Body of pancreas (tissue), 4 donors: ENCODE measurements at places on chromosomes 4 and X. TPM values are rescaled to one million over a fixed set of nuclear protein-coding genes. Genes with fewer than 3 reads are reported as not detected.

TCEAL9 gene
- total RNA-seq, result 37.9 TPM

P2RY4 gene
- total RNA-seq, result 1.3 TPM

HSFX2 gene
- total RNA-seq, result not detected

CCDC160 gene
- total RNA-seq, result not detected

TSPAN7 gene
- total RNA-seq, result 8.6 TPM

MAGEC1 gene
- not detected for total RNA-seq

IL13RA1 gene
- 15.2 TPM for total RNA-seq

RPS6KA6 gene
- 3.6 TPM for total RNA-seq

SPANXD gene
- not detected for total RNA-seq

FNIP2 gene
- total RNA-seq, result 26.7 TPM

GAGE12E gene
- not detected for total RNA-seq

STAG2 gene
- total RNA-seq, result 39.2 TPM

- DNase-seq, result no peak
These were observed 92.5 kb upstream of the MAMLD1 start for GRCh38 chrX:150270622-150271021.

GRCh38 chrX:46758163-46758955, 559 bp downstream of the SLC9A7 start:
- DNase-seq, result peak; percentile 4

- no peak for DNase-seq
These were observed 40.9 kb downstream of the SEL1L3 start for GRCh38 chr4:25821899-25822298.

GRCh38 chr4:95835672-95836071, 4.2 kb upstream of the PDHA2 start:
- DNase-seq, result no peak

- DNase-seq, result no peak
These were observed 50.5 kb downstream of the PSAPL1 start for GRCh38 chr4:7384003-7384928.

- peak; percentile 76 for DNase-seq
These were observed 8.8 kb upstream of the MGST2 start for GRCh38 chr4:139656614-139657486.

GRCh38 chr4:157405070-157405469, 184.5 kb downstream of the GRIA2 start:
- DNase-seq, result no peak

GRCh38 chr4:77122656-77123055, 34.4 kb upstream of the CCNG2 start:
- no peak for DNase-seq

DNA sequence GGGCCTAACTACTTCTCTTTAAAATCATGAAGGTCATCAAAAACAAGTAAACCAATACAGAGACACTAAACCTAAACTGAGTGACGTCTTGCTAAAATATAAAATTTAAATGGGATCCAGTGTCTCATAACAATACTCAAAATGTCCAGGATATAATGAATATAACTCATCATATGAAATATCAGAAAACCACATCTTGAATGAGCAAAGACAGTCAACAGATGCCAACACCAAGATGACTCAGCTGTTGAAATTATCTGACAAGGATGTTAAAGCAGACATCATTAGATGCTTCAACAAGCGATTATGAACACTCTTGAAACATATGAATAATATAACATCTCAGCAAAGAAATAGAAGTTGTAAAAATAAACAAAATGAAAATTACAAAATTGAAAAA, 8.3 kb downstream of the NAP1L2 start:
- DNase-seq, result no peak

GRCh38 chr4:31234901-31235300, 514.7 kb downstream of the PCDH7 start:
- no peak for DNase-seq

DNA sequence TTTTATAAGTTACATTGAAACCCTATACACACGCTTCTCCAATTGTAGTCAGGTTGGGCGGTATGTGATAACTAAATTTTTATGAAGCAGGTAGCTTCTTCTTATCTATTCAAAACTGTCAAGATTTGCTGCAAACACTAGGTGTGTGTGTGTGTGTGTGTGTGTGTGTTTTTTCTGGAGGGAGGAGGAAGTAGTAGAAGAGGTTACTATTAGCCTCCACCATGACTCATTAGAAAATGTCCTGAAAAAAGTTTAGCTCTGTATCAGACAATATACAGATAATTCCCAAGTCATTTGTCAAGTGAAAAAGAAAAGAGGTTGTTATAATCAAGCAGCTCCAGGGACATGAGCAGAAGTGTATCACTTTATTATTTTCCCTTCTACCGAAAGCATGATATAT, 33.9 kb downstream of the PCDH7 start:
- DNase-seq, result no peak

GRCh38 chrX:16712548-16713155, at the start of gene CTPS2:
TSS of gene CTPS2 (minus strand) at chrX:16712669. CDS start at chrX:16702902, 9,767 bp downstream.
- peak; percentile 75 for DNase-seq

- no peak for DNase-seq
These were observed 19.1 kb upstream of the FRYL start for GRCh38 chr4:48799157-48799556.

DNA sequence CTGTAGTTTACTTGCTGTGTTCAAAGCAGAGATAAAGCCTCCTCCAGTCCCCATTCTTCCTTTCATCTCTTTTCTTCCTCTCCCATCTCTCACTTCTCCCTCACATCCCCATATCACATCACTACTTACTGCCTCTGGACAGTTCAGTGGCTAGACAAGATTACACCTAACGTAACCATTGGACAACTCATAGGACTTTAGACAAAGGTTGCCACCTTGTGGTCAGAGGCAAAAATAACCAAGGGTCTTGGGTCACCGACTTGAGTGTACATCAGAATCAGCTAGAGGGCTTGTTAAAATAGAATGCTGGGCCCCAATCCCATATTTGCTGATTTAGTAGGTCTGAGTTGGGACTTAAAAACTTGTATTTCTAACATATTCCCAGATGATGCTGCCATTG, 109.3 kb upstream of the DGKK start:
- peak; percentile 49 for DNase-seq

DNA sequence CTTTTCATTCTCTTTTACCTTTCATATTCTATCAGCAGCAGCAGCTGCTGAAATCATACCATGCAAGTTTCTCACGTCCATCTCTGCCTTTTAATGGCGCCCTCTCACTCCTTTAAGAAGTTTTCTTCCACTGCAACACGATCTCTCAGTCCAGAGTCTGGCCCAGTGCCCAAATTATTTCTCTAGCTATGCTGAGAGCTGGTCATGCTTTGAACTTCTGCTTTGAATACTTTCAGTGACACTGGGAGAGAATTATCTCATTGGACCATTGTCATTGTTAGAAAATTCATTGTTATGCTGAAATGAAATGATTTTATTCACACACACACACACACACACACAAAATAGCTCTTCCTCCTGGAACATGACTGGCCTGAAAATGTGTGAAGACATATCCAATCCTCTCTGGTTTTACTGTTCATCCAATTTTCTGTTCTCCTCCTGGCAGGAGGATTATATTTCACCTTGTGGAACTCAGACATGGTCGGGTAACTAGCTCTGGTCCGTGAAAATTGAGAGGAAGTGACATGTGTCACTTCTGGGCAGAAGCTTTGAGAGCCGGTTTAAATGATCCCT, 1.3 kb upstream of the PDHA1 start:
- DNase-seq, result peak; percentile 19

- no peak for DNase-seq
These were observed 199.7 kb downstream of the CEP135 start for GRCh38 chr4:56148428-56148827.

- no peak for DNase-seq
These were observed 156.6 kb downstream of the CHIC2 start for GRCh38 chr4:53907772-53908171.

DNA sequence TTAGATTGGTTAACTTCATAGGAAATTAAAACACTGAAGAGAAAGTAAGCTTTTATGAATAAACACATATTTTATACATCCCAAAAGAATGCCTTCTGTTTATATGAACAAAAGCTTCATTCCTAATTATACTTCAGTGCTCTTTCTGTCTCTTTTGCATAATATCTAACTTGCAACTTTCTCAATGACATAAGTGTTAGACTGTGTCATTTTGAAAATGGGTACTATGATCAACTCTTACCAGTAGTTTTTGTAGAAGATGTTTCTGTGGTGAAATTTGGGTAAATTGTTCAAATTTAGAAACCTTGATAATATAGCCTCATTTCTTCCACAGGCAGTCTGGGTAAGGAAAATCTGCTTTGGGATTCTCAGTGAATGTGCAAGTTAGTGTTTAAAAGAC, 991.4 kb downstream of the CCSER1 start:
- no peak for DNase-seq

DNA sequence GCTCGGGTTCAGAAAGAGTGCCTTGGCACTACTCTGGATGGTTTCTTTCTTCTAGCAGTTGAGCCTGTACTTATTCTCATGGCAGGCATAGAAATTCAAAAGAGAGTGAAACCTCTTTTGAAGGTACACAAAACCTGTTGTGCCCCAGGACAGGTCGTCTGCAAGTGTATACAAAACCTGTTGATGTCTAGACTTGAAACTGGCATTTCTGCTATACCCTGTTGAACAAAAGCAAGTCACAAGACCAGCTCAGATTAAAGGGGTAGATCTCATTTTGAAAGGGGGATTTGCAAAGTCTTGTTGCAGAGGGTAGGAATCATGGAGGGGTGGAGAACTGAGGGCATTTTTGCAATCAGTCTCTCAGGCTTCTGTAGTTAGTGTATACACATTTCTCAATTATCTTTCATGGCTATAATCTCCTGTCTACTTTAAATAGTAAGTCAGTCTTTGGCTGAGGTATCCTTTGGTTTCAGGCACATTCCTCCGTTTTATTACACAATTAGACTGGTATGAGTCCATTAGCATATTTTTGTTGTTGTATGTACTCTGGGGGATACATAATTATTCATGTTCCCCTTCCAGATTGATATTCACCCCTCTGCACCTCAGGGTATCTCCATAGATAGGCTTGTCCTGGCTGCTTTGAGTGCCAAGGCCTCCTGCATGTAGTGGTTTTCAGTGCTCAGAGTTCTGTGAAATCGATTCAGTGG, 251.4 kb downstream of the DTHD1 start:
- no peak for DNase-seq

DNA sequence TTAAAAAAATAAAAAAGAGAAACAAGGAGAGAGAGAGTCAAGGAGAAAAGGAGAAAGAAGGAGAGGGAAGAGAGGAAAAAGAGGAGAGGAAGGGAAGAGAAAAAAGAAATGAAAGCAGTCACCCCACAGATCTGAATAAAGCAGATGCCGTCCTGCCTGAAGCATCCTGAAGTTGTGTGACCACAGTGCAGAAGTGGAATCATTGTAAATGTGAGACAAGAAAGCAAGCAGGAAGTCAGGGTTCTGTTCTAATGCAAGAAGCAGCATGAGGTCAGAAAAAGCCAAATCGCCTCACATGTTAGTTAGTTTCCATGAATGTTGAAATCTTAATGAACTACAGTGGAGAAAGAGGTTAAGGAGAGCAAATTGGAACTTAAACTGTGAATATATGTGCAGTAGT, 692.5 kb downstream of the CENPC start:
- DNase-seq, result no peak

DNA sequence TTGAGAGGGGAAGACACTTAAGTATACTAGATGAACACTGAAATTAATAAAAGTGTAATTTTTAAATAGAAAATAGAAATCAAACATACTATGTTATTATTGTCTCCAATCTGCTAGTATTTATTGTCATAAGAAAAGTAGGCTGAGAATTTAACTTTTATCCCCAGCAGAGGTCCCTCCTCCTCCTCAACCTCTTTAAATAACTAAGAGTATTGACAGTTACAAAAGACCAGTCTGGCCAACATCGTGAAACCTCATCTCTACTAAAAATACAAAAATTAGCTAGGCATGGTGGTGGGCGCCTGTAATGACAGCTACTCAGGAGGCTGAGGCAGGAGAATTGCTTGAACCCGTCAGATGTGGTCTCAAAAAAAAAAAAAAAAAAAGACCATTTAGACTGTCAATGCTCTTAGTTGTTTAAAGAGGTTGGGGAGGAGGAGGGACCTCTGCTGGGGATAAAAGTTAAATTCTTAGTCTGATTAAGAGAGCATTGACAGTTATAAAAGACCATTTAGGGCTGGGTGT, 4.2 kb downstream of the SLC30A9 start:
- no peak for DNase-seq

GRCh38 chr4:100872811-100873210, 355.0 kb upstream of the EMCN start:
- no peak for DNase-seq
